ENCODE measurements at places on chromosomes 12 and 14.

DNA sequence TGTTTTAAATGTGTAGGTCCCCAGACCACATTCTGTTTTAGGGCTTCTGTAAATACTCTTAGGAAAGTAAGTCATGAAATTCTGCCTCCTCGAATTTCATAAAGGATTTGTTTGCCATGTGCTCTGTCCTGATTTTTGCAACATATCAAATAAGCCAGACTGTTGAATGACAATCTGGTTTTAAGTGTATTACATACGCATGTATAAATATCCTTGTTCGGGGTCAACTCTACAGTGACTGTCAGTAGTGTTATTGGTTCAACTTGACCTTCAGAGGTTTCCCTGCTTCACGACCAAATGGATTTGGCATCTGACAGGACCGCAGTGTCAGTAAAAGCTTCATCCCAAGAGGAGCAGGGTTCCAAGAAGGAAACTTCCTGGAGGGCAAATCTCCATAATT lies 52.7 kb downstream of the PPM1A start:
- DNase-seq: no peak

GRCh38 chr14:56744016-56744415 lies 66.3 kb downstream of the OTX2 start:
- DNase-seq: no peak

- peak; percentile 69 for DNase-seq
These were observed 14.2 kb upstream of the MYO1A start for GRCh38 chr12:57063991-57064685.

GRCh38 chr14:54387328-54387727 lies 9.5 kb upstream of the CDKN3 start:
- no peak for DNase-seq

DNA sequence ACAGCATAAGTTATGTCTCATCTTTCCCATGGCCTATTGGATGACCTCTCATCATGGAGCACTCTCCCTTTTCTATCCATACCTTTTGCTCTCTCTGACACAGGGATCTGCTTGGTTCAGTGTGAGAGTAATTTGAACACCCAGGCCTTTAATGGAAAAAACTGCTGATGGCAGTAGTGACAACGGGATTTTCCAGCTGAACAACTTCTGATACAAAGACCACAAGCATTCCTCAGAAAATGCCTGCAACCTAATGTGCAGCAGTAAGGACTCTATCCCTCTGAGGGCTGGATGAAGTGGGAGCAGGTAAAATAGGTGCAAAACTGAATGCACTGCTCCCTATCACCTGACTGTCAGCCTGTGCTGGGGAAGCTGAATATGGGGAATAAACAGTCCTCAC lies 51.0 kb downstream of the KANSL2 start:
- DNase-seq: no peak

GRCh38 chr12:50218386-50218785 lies 51.2 kb upstream of the CERS5 start:
- no peak for DNase-seq

DNA sequence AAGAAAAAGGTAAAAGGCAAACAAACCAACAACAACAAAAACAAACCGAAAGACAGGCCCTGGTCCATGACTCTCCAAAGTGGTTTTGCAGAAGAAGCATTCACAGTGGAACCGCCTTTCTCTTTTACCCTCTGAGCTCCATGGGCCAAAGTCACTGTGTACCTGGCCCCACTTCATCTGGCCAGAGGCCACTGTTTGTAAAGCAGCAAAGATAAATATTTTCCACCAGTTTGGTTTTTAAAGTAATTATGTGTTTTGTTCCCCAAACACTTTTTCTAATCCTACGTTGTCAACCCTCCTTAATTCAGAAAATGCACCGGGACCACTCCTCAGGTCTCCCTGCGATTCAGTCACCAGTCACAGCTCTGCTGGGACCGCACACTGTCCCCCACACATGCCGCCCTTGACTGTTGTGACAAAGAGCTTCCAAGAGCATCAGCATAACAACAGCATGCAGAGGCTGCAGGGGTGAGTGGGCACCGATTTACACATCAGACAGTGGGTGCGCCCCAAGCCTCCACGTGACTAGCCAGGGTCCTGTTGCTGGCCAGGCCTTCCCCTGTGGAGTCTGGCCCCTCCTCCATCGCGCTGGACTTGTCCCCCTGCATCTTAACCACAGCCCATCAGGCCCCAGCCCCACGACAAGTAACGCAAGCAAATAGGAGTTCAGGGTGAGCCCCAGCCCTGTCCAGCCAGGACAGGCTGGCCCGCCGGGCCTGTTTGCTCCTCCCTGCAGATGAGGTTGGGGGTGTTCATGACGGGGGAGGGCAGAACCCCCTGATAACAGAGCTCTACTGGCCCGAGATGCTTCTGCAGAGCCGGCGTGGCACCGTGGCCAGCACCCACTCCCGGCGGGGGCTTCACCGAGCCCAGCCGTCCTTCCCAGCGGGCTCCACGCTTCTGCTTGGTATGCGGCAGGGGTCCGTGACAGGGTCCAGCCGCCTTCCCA lies 65.2 kb upstream of the DIO3 start:
- no peak for DNase-seq

- no peak for DNase-seq
These were observed 7.5 kb downstream of the CCDC88C start for GRCh38 chr14:91409928-91410718.

- no peak for DNase-seq
These were observed 5.8 kb downstream of the FBRSL1 start for GRCh38 chr12:132495629-132496357.

DNA sequence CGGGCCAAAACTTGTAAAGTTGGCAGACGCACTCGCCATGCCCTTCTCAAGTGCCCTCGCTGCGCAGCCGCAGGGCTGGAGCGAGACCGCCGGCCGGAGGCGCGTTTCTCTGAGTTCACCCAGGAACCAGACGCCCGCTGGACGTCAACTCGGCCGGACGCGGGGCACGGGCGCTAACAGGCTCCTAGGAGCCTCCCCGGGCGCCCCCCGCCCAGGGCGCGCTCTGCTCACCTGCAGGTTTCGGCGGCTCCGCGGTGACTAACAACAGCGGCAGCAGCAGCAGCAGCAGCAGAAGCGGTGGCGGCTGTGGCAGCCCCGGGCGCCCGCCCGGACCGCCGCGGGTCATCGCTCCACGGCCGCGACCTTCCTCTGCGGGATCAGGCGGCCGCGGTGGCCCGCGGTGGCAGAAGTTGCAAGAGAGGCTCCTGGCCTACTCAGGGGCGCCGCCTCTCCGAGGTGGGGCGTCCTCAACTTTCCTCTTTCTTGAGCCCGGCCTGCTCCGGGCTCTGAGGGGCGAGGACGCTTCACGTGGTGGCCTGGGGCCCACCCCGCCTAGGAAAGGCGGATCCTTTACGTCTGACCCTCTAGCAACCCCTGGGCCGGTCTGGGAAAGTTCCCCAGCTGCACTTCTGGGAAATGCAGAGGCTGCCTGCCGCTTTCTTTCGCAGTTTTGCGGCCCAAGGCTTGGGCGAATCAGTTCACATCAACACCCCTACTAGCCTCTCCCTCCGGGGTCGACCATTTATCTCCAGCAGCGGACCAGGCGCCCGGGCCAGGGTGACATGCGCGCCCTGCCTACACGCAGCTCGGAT lies at the start of gene PLBD1:
PLBD1 (minus strand) TSS at position 533 of the 812 bp plus-strand sequence; CDS start at position 346, 187 bp downstream.
- no peak for DNase-seq

GRCh38 chr12:102885043-102885932 lies 31.8 kb downstream of the PAH start:
- no peak for DNase-seq

DNA sequence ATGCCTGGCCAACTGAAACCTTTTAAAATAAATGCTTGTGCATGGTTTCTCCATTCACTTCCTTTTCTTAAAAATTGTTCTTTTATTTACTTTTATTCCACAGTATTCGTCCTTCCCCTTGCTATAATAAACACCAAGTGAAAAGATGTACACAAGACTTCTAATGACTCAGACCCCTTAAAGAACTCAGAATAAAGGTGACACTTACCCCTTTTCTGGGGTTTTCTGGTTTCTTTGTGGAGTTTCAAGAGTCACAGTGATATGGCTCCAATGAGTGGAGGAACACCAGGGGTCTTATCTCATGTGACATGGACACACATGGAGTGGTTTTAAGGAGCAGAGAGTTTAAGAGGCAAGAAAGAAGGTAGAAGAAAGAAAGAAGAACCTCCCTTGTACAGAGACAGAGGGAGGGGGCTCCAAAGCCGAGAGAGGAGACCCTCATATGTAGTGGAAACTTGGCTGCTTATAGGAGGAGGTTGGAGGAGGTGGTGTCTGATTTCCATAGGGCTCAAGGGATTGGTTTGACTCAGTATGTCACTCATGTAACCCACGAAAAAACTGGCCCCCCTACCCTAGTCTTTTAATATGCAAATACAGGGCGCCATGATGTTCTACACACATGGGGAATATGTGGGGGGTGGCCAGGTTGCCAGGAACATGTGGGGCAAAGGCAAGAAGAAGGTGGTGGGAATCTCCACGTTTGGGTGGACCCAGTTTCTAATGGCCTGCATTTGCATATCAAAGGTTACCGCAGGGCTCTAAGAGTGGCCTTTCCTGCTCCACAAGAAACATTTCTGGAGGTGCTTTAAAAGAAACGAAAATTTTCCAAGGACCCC lies 22.1 kb upstream of the CD69 start:
- no peak for DNase-seq

GRCh38 chr12:43937947-43938346 lies 102.1 kb downstream of the TMEM117 start:
- DNase-seq: no peak

DNA sequence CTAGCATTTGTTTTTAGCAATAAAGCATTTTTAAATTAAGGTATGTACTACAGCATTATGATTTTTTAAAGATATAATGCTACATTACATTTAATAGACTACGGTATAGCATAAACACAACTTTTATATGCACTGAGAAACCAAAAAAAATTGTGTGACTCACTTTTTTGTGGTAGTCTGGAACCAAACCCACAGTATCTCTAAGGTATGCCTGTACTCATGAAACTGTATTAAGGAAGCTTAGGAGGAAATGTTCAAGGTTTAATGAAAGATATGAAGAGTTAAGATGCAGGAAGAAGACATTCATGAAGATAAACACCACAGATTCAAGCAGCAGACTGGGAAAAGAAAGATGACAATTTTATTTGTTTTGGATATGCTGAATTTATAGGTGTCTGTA lies 51.7 kb downstream of the PPP1R12A start:
- DNase-seq: no peak

- DNase-seq: no peak
These were observed 161.0 kb downstream of the SLC38A4 start for GRCh38 chr12:46664761-46665287.

DNA sequence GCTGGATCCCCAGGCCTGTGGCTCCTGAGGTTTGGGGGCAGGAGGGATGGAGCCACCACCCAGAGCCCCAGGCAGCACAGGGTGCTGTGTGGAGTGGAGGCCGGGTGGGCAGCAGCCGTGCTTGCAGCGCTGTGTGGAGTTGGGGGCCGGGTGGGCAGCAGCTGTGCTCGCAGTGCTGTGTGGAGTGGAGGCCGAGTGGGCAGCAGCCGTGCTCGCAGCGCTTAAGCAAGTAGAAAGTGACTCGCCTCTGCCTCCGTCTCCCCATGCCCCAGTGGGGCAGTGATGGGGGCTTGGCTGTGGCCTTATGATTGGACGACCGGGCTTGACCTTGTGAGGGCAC lies 10.3 kb downstream of the CEP170B start:
- DNase-seq: no peak

GRCh38 chr12:3341594-3341993 lies 149.4 kb upstream of the PRMT8 start:
- DNase-seq: no peak

GRCh38 chr14:73167727-73168126 lies 31.4 kb downstream of the PSEN1 start:
- no peak for DNase-seq

GRCh38 chr14:103428723-103429556 lies 43.7 kb downstream of the MARK3 start:
- no peak for DNase-seq

DNA sequence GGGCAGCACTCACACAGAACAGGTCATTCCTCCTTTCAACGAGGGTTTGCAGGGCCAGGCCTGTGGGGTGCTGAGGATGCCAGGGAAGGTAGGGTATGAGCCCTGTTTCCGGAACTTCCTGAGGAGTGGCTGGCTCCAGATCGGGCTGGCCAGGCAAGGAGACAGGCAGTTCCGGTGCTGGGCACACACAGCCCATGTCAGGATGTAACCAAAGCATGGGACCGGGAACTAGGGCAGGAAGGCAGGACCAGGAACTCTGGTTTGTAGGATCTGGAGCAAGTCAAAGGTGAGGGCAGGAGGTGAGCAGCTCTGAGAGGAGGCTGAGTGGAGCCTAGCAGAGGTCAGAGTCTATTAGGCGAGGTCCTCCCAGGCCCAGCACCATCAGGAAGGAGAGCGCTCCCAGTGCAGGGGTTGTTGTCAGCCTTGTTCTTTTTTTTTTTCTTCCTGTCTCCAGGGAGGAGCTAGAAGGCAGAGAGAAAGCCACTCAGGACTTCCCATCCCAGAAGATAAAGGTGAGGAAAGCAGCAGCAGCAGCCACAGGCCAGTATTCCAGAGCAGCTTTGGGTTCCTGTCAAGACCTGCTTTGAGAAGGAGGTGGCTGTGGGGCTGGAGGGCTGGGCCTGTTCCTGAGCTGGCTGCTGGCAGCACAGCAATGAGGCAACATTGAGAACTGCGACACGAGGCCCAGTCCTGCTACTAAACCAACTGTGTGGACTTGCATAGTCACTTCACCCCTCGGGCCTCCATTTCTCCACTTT lies 49.0 kb upstream of the PTGR2 start:
- no peak for DNase-seq

GRCh38 chr14:85601246-85601645 lies 71.3 kb downstream of the FLRT2 start:
- DNase-seq: no peak

DNA sequence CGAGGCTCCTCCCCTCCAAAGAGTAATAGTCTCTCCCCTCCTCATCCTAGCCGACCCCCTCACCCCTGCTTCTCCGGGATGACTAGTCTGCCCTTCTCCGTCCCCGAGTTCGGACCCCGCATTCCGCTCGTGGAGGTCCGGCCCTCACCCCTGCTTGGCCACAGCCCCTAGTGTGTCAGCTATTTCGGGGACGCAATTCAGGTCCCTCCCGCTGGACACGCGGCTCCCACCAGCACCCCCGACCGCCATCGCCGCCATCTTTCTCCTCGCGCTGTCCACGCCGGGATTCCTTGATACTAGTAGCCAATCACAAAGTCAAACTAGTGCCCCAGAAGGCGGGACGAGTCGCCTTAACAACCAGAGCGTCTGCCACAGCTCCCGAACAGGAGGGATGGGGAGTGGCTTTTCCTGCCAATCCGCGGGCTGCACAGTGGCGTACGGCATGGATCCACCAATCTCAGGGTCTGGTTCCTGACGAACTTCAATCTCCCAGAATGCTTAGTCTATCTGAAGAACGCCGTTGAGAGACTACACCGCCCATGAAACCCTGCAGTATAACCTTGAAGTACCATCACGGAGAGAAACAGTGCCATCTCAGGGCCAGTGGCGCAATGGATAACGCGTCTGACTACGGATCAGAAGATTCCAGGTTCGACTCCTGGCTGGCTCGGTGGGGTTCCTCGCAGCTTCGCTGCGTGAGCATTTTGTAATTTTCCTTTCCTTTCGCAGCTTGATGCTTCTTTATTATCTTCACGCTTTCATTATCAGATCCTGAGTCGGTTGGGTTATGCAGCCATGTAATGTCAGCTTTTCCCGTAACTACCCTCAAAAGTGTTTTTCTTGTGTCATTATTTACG lies at the start of gene PRMT5:
PRMT5 (minus strand) TSS at position 273 of the 857 bp plus-strand sequence; CDS start at position 258, 15 bp downstream.
- peak; percentile 98 for DNase-seq

GRCh38 chr12:11813438-11813813 lies 164.0 kb downstream of the ETV6 start:
- DNase-seq: no peak

- no peak for DNase-seq
These were observed 535.6 kb upstream of the ATP2B1 start for GRCh38 chr12:90244232-90244631.

GRCh38 chr14:68787092-68787992 lies 5.5 kb downstream of the ZFP36L1 start:
- DNase-seq: peak; percentile 56

GRCh38 chr12:46451276-46452021 lies 78.9 kb upstream of the SLC38A2 start:
- no peak for DNase-seq

Measured in CD4-positive, alpha-beta T cell treated with Interleukin-6 for 4 hours (primary cell).